ENCODE measurements at places on chromosomes 3 and 15. TPM values are rescaled to one million over a fixed set of nuclear protein-coding genes. Genes with fewer than 3 reads are reported as not detected.
A peak's percentile ranks its signal among the peaks of the same experiment; 100 is the strongest.

GOLGA8J gene
- not detected for total RNA-seq

GRCh38 chr3:42081838-42082473, 9.2 kb upstream of the TRAK1 start:
- no peak for DNase-seq

- no peak for DNase-seq
Measured at GRCh38 chr15:29800491-29801366, 21.5 kb downstream of the TJP1 start.

- DNase-seq = no peak
Measured at GRCh38 chr15:80584973-80585525, 110.1 kb upstream of the ABHD17C start.

SGO1 gene
- 9.6 TPM for total RNA-seq

THPO gene
- 0.56 TPM for total RNA-seq

DNA sequence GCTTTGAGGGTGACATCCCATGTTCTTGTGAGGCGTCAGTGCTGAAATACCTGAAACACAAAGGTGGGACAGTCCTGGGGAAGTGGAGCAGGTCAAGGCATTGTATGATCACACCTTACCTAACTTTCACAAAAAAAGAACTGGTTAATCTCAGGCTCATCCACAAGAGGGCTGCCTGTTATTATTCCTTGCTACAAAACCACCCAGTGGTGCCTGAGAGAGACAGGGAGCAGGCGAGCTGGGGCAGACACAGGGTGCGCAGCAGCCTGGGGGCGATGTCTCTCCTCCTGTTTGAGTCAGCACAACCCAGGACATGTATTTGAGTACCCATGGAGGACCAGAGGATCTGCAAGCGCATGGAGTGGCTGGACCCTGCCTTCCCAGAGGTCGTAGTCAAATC, 316.8 kb upstream of the ATP10A start:
- no peak for DNase-seq

- DNase-seq = no peak
Measured at GRCh38 chr3:158769952-158770740, 31.7 kb upstream of the MFSD1 start.

DNA sequence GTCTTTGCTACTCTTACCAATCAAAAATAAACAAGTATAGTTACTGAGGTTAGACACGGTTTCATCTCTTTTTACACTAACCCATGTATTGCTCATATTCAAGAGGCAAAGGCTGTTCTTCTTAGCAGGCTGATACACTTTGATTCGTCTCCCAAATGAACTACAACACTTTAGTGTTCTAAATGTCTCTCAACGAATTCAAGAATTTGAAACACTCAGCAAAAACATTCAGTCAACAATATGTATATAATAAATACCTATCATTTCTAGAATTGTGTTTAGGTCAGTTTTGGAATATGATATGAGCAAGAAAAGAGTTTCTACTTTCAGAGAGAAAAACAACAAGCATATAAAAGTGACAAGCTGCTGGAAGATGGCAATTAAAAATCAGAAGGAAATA, 669.6 kb upstream of the DPPA4 start:
- DNase-seq = no peak

- DNase-seq = peak; percentile 19
Measured at GRCh38 chr3:39108200-39108710, 775 bp downstream of the TTC21A start.

ALG1L2 gene
- 2.8 TPM for total RNA-seq

DNA sequence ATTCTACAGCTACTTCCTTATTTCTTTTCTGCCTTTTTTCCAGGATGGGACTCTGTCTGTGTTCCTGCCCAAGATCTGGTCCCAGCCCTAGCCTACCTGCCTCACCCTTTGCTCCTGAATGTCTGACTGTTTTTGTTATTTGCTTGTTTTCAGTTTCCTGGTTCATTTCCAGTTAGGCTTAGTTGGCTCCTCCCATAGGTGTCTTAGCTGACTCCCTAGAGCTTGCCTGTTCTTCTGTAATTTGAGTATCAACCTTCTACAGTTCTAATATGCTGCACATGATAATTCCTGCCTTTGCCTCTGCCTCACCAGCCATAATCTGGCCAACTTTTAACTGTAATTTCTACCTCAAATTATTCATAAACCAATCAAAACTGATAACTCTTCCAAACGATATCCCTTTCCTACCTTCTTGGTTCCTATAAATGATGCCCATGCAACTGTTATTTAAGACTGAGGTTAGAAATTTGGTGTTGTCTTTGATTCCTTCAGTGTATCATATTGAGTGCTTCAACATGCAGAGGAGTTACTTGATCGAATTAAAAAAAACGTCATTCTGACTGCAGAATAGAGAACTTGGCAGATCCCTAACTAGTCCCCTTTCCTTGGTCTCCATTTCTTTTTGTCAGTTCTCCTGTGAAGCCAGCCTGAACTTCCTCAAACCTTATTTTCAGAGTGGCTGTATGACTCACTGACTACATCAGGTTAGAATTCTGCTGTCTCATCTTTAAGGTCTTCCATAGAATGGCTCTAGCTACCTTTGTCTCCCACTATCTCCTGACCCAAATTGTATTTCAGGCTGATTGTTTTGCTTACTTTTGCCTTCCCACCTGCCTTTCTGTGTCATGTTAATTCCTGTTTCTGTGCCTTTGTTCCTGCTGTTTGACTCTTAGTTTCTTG, 8.4 kb downstream of the GOLM2 start:
- DNase-seq = no peak

- no peak for DNase-seq
Measured at GRCh38 chr3:169165196-169166158, 498.0 kb downstream of the MECOM start.

- DNase-seq = no peak
Measured at GRCh38 chr3:152376351-152377183, 107.8 kb downstream of the MBNL1 start.

DNA sequence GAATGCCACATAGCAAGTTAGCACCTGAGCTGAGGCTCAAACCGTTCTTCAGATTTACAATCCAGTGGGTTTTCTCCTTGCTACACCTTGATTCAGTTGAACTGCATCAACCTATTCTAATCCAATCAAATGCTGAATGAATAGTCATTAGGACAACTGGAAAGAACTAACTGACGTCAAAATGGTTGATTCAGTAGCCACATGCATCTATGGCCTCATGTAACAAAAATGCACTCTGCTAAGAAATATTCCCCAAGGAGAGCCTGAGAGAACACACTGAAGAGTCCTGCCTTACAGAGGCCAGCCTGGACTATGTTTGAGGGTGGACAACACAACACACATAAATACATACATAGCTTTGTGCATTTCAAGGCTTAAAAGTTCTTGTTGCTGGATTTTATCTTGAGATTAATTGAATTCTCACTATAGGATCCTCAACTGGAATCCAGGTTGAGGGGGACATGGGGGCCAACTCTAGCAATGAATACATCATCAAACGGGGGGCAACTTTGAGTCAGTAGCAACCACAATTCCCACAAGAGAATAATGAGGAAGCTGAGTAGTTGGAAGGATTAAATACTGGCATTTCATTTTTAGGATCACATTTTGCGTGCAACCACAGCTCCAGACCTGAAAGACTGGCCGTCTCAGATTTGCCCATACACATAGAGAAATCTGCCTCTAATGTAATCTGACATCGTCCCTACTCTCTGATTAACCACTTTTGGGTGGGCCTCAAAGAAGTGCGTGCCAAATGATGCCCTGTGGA, 280.2 kb upstream of the ICE2 start:
- no peak for DNase-seq

- DNase-seq = no peak
Measured at GRCh38 chr3:149902498-149903139, 68.1 kb downstream of the PFN2 start.

DNA sequence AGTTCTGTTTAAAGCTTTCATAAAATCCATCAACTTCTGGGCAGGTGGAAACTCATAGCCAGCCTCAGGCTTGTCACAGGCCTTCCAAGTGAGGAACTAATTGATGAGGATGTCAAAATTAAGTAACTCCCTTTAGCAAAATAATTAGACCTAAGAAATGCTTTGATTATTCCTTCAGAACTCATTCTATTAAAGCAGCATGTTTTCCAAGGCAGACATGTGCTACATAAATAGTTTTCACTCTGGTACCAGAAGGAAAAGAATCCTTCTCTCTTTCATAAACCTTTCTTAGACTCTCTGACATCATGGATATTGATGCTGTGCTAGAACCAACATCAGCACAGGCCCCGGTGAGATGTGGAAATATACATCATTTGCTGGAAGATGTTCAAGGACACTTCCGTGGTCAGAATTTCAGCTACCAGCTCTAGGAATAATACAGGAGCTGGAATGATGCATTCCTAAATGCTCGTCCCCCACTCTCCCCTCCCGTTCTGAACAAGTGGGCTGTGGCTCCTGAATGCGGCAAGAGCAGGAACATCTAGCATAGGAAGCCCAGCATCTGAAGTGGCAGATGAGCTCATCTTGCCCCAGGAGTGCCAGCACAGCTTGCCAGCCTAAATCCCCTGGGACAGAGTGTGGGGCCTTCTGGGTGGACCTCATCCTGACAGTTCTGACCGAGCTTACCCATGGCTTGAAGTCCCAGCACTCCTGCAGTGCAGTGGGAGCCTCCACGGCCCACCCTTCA, 82.4 kb downstream of the WWTR1 start:
- no peak for DNase-seq

GRCh38 chr15:69478259-69478781, 25.7 kb downstream of the RPLP1 start:
- DNase-seq = peak; percentile 80

DNA sequence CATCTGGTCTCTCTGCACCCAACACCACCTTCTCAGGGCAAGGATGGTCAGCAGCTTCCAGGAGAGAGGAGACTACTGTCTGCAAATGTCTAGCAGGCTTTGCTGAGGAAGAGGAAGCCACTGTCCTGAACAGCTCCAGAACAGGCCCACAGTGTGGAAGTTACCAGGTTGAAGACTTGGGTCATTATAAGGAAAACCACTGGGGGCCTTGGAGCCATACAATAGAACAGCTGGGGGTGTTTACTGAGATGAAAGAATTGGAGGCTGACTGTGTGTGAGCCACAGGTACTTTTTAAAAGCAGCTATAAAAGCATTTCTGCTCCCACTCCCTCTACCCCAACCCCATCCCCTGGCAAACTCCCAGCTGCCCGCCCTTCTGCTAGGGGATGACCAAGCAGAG, 24.2 kb downstream of the SRGAP3 start:
- no peak for DNase-seq

DUOXA2 gene
- not detected for total RNA-seq

CNTN4 gene
- total RNA-seq = 68.9 TPM

DNA sequence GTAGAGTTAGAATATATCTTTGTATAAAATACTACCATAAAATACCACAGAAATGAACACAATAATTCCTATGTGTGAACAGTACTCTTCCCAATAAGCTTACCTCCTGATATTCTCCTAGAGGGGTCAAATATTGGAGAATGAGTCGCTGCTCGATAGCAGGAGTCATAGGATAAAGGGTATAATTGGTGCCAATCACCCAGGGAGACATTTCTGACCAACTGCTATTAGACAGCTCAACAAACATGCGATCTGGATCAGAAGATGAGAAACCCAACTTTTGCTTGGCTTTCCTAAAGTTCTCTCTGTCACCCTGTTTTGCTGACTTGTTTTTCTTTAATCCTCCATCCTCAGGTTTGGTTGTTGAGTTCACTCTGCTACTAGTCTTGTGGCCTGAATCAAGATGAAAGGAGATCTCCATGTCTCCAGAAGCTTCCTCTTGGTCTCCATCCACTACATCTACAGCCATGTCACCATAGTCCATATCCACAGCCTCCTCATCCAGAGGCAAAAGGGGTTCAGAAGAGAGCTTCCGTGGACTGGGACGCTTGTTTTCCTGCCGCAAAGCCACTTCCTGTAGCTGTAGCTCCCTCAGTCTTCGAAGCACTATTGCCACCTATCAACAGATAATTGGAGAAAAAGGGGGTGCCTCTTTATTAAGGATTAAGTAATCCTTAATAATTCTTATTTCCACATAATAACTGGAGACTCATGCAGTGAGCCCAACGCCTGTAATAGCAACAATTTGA, 50.4 kb downstream of the RBM15B start:
- DNase-seq = no peak

DNA sequence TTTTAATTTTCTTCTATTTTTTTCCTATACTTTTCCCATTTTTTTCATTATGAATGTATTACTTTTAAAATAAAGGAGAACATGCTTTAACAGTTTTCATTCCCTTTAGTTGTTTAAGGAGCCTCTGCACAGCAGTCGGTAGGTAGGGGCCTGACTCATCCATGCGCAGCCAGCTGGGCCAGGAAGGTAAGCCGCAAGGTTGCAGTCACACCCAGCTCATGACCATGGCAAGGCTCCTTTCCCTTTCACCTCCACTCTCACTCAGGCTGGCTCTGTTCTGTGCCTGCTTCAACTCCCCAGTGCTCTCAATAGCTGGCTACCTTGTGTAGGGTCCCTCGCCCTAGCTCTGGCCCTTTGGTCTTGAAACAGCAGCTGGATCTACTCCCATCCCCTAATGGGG, 17.4 kb upstream of the ANKRD34C start:
- DNase-seq = no peak

GRCh38 chr3:56838448-56838847, 36.7 kb upstream of the ARHGEF3 start:
- no peak for DNase-seq

GJD2 gene
- total RNA-seq = not detected
